IPS DF 6.9 (cell line): ENCODE measurements at places on chromosomes 1 and 21.

- no peaks in the 10 kb centered on the region for H3K27me3 ChIP-seq
- no peak overlapping the region for H3K27ac ChIP-seq
- no peak overlapping the region for H3K4me3 ChIP-seq
- no peak for DNase-seq
These were observed 31.6 kb upstream of the PDE9A start for GRCh38 chr21:42621819-42622177.

DNA sequence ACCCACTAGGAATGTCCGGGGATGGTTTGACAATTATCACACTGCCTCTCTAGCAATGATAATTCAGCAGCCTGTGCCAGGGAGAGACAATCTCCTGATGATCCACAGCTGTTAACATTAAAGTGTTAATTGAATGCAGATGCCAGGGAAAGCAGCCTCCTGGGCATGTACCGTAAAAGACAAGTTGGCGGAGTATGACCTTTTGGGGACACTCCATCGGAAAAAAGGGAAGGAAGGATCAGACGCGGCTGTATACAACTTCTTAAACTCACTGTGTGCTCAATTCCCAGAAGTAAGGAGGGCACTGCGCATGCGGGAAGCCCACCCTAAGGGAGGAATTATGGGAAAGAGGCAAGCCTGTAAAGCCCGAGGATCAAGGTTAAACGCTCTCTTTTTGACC is 62.6 kb downstream of the MAP3K7CL start:
- DNase-seq: no peak
- H3K4me1 ChIP-seq: no peaks in the 10 kb centered on the region
- no peak overlapping the region for H3K4me3 ChIP-seq
- H3K27me3 ChIP-seq: no peaks in the 10 kb centered on the region
- no peak overlapping the region for H3K27ac ChIP-seq

GRCh38 chr1:199152676-199153075 is 513.8 kb downstream of the PTPRC start:
- no peak for DNase-seq
- H3K36me3 ChIP-seq: no peaks in the 10 kb centered on the region
- no peaks in the 10 kb centered on the region for H3K4me1 ChIP-seq
- H3K4me3 ChIP-seq: no peak overlapping the region
- H3K27me3 ChIP-seq: no peaks in the 10 kb centered on the region
- no peak overlapping the region for H3K27ac ChIP-seq

DNA sequence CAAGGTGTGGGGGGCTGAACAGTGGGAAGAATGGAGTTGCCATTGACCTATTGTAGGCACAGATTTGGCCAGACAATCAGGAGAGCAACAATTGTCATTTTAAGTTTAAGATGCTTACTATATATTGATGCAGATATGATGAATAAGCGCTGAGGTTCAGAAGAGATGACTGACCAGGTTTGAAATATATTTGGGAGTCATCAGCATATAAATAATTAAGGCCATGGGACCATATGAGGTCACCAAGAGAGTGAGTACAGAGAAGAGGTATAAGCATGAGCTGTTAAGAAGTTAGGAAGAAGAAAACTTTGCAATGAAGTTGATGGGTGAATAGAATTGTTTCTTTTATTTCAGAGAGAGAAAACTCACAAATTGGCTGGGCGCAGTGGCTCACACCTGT is 4.5 kb upstream of the GADD45A start:
- no peak overlapping the region for H3K4me3 ChIP-seq
- H3K36me3 ChIP-seq: no peaks in the 10 kb centered on the region
- no peaks in the 10 kb centered on the region for H3K27me3 ChIP-seq

DNA sequence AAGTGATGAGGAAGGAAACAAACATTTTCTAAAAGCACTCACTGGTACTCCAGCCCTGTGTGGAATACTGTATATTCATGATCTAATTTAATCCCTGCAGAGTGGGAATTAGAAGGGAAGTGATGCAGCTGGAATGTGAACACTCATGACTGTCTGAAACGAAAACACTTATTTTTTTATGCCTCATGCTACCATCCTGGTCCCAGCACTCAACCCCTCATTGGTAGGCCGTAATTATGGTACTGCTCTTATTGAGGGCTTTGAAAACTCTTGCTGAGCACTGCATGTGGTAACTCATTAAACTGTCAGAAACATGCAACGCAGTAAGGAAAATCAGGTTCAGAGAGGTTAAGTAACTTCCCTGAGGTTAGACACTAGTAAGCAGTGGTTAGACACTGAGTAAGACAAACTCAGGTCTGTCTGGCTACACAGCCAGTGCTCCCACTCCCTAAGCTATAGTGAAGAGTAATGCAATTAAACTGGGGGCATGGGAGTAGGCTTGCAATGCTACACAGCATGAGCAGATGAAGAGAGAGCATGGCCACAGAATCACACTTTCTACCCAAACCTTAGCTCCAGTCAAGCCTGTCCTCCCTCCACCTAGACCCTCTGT is 17.3 kb upstream of the TNFSF4 start:
- no peaks in the 10 kb centered on the region for H3K27me3 ChIP-seq
- no peaks in the 10 kb centered on the region for H3K4me1 ChIP-seq
- no peak for DNase-seq

GRCh38 chr1:27658951-27659496 is 13.0 kb downstream of the IFI6 start:
- H3K4me3 ChIP-seq: peak overlapping the region; percentile 54; the same call in 1 of the 2 replicates
- no peaks in the 10 kb centered on the region for H3K27me3 ChIP-seq
- H3K4me1 ChIP-seq: peaks cover 17% of the 10 kb centered on the region
- DNase-seq: no peak

- H3K4me1 ChIP-seq: peaks cover 4% of the 10 kb centered on the region; the same call in 1 of the 2 replicates
- H3K27ac ChIP-seq: no peak overlapping the region
- H3K4me3 ChIP-seq: no peak overlapping the region
- H3K27me3 ChIP-seq: no peaks in the 10 kb centered on the region
- no peak for DNase-seq
- H3K36me3 ChIP-seq: no peaks in the 10 kb centered on the region
These were observed 24.4 kb downstream of the TBX15 start for GRCh38 chr1:118963456-118964430.

DNA sequence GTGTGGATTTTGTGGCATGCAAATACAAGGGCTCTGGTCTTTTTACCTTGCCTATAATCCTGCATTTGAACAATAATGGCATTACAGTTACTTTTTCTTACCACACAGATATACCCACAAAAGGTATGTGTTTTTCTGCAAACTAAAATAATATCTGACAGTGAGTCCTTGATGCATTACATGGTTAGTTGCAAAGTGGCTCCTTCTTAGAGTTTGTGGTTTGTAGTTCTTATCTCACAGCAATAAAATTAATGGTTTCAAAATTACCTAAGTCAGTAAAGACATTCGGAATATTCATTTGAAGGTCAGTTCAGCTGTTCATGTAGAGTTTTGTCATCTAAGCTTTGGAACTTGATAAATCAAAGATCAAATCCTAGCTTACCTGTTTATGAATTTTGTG is 43.5 kb downstream of the SNX7 start:
- no peak overlapping the region for H3K27ac ChIP-seq
- DNase-seq: no peak

DNA sequence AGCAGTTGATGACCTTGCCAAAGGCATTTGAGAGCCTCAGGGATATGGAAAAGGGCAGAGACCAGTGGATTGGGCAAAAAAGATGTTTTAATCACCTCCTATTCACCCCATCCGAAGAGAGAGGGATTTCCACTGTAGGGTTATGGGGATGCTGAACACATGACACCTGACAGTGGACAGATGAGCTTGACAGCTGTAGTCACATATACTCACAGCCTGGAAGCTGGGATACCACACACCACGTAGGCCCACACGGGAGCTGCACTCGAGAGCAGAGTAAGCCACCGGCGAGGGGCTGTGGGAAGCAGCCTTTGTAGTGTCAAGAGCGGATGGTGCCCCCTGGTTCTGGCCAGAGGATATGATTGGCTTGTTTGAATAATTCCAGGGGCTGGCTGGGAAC is 20.0 kb downstream of the ZBTB40 start:
- no peak for DNase-seq
- no peak overlapping the region for H3K4me3 ChIP-seq
- no peaks in the 10 kb centered on the region; the same call in 1 of the 2 replicates for H3K27me3 ChIP-seq
- H3K36me3 ChIP-seq: no peaks in the 10 kb centered on the region
- no peaks in the 10 kb centered on the region for H3K4me1 ChIP-seq
- no peak overlapping the region for H3K27ac ChIP-seq

DNA sequence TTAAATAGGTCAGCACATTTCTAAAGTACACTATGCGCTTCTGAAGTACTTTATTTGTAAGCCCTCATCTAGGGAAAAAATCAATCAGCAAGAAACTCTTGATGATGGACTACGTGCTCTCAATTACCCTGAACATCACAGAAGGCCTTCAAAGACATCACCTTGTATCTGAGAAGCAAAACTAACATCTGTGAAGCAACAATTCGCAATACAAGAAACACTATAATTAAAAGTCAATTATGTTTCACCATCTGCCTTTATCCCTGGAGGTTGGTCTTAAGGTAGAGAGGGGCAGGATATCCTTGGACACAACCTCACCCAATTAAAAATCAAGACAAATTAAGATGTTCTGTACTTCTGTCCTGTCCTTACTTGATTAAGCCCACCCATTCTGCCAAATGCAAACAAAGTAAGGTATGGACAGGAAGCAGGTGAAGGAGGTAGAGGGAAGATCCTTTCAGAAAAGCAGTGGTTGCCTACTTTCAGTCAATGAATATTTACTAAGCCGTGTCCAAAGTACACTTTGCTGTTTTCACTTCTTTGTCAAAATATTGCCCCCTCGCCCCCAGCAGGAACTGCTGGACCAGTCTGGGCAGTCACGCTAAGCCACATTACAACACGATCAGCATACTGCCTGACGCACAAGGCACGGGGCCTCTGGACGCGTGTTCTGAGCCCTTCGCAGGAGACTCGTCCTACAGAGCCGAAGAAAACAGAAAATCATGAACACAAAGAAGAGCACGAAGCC is 887 bp downstream of the SLC19A2 start:
- no peak overlapping the region for H3K27ac ChIP-seq
- no peaks in the 10 kb centered on the region for H3K27me3 ChIP-seq
- H3K4me3 ChIP-seq: peak overlapping the region; percentile 86
- DNase-seq: peak; percentile 9
- H3K36me3 ChIP-seq: no peaks in the 10 kb centered on the region

- H3K27ac ChIP-seq: no peak overlapping the region
- H3K4me3 ChIP-seq: no peak overlapping the region
- no peaks in the 10 kb centered on the region for H3K36me3 ChIP-seq
- DNase-seq: no peak
- H3K27me3 ChIP-seq: no peaks in the 10 kb centered on the region
- peaks cover 2% of the 10 kb centered on the region; the same call in 1 of the 2 replicates for H3K4me1 ChIP-seq
These were observed 66.2 kb downstream of the FAAP20 start for GRCh38 chr1:2128189-2128901.

DNA sequence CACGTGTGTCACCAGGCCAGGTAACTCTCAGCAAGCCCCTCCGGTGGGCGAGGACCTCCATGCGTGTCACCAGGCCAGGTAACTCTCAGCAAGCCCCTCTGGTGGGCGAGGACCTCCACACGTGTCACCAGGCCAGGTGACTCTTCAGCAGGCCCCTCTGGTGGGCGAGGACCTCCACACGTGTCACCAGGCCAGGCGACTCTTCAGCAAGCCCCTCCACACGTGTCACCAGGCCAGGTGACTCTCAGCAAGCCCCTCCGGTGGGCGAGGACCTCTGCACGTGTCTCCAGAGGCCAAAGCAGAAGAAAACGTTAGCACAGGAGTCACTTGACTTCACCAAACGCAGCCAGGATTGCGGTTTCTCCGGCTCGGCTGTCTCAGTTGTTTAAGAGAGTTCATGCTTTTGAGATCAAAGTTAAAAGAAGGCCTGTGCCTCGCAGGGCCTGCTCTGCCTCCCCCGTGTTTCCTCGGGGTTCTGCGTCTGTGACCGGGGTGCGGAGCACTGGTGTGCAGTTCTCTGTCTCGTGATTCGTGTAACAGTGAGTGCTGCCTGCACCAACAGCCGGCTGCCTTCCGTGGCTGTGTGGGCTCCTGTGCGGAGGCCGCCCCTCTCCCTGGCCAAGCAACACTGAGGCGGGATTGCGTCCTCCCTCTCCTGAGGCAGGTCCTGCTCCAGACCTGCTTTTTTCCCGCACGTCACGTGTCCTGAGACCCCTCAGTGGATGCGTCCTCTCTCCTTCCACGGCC is 56.6 kb downstream of the PRKCZ start:
- H3K4me1 ChIP-seq: peaks cover 3% of the 10 kb centered on the region; the same call in 1 of the 2 replicates
- H3K36me3 ChIP-seq: peaks cover 3% of the 10 kb centered on the region; the same call in 1 of the 2 replicates
- H3K4me3 ChIP-seq: no peak overlapping the region
- no peak for DNase-seq
- no peaks in the 10 kb centered on the region for H3K27me3 ChIP-seq

- no peak overlapping the region for H3K27ac ChIP-seq
- no peak for DNase-seq
- H3K4me1 ChIP-seq: no peaks in the 10 kb centered on the region
- no peak overlapping the region for H3K4me3 ChIP-seq
- no peaks in the 10 kb centered on the region for H3K36me3 ChIP-seq
- H3K27me3 ChIP-seq: no peaks in the 10 kb centered on the region
These were observed 11.9 kb downstream of the WASF2 start for GRCh38 chr1:27478098-27478497.

DNA sequence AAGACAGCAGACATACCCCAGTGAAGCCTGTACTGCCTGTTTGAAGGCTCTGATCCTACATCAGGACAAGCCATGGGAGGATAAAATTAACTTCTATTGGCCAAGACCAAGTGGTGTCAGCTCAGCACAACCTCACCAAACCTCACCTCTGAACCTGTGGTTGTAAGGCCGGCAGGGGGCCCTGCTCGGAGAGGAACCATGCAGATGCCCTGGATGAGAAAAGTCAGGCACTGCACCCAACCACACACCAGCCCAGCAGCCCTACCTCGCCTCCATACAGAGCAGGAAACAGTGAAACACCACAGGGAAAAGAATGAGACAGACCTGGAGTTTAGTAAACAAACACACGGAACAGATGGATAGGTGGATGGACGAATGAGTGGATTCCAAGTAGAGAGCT is 70.0 kb upstream of the PAX7 start:
- no peaks in the 10 kb centered on the region for H3K27me3 ChIP-seq
- H3K36me3 ChIP-seq: no peaks in the 10 kb centered on the region
- no peak overlapping the region for H3K4me3 ChIP-seq
- no peak for DNase-seq
- no peak overlapping the region for H3K27ac ChIP-seq
- H3K4me1 ChIP-seq: peaks cover 3% of the 10 kb centered on the region

GRCh38 chr1:2845869-2846268 is 44.4 kb upstream of the TTC34 start:
- no peak for DNase-seq
- no peaks in the 10 kb centered on the region for H3K27me3 ChIP-seq
- H3K4me3 ChIP-seq: no peak overlapping the region
- H3K36me3 ChIP-seq: no peaks in the 10 kb centered on the region
- H3K27ac ChIP-seq: no peak overlapping the region

GRCh38 chr1:22665752-22666151 is 12.7 kb downstream of the C1QB start:
- no peak overlapping the region for H3K27ac ChIP-seq
- peak; percentile 25 for DNase-seq
- no peaks in the 10 kb centered on the region for H3K27me3 ChIP-seq
